GM18507 (cell line): ENCODE measurements at places on chromosomes 12 and 14.

DNA sequence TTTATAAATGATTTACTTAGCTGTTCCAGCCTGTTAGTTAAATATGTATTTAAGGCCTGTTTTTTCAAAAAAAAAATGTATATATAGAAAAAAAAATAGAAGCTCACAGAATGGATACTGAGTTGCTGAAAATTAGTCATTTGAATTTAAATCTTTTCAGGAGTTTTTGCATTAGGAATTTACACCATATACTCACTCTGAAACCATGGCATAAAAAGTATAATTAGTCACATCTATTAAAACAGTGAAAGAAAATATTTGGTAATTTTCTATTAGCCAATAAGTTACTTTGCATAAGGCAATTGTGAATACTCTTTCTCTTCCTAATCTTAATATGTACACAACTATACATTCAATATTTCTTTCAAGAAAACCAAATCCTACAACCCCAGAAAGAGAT is 51.9 kb downstream of the HMGA2 start:
- no peak for DNase-seq

GRCh38 chr12:8742501-8742900 is 44.7 kb downstream of the RIMKLB start:
- no peak for DNase-seq

GRCh38 chr12:54798651-54799050 is 55.7 kb upstream of the MUCL1 start:
- DNase-seq: no peak

- peak; percentile 22 for DNase-seq
Observed at GRCh38 chr14:103808403-103809001, 38.9 kb downstream of the PPP1R13B start.

- DNase-seq: no peak
Observed at GRCh38 chr12:49716553-49716952, 9.3 kb upstream of the FMNL3 start.

DNA sequence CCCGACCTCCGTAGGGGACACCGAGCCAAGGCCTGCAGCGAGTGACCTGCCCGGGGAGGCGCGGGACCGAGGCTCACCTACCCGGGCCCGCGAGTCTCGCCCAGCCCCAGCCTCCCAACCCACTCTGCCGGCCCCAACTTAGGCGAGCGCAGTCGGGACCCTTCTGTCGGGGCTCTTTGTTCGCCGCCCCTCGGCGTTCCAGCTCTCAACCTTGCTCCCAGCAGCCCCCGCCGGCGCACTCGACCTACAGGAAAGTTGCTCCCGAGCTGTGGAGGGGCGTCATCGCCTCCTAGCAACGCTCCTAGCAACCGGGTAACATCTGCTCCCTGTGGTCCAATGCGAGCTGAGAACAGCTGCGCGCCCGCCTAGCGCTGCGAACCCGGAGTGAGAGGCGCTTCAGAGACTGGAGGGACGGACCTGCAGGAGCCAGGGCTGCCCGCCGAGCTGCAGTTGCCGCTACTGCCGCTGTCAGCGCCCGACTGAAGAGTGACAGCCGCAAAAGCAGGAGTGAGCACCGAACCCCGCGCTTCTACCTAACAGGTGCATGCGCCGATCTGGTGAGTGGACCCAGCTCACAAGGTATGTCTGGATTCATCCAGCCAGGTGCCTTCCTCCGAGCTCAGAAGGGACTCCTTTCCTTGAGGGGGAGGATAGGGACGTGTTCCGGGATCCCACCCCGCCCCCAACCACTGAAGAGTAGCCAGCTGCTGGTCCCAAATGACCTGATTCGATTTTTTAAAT is 355.0 kb downstream of the SNAPC1 start:
- peak; percentile 28 for DNase-seq

DNA sequence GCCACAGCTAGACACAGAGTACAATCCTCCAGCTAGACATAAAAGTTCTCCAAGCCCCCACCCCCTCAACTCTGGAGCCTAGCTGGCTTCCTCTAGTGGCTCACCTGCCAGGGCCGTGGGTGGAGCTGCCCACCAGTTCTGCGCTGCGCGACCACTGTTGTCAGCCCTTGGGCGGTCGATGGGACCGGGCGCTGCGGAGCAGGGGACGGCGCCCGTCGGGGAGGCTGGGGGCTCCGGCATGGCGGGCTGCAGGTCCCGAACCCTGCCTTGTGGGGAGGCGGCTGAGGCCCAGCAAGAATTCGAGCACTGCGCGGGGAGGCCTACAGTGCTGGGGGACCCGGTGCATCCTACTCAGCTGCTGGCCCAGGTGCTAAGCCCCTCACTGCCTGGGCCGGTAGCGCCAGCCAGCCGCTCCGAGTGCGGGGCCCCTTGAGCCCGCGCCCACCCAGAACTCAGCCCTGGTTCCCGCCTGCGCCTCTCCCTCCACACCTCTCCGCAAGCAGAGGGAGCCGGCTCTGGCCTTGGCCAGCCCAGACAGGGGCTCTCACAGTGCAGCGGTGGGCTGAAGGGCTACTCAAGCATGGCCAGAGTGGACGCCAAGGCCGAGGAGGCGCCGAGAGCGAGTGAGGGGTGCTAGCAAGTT is 51.0 kb downstream of the RTN1 start:
- DNase-seq: no peak

DNA sequence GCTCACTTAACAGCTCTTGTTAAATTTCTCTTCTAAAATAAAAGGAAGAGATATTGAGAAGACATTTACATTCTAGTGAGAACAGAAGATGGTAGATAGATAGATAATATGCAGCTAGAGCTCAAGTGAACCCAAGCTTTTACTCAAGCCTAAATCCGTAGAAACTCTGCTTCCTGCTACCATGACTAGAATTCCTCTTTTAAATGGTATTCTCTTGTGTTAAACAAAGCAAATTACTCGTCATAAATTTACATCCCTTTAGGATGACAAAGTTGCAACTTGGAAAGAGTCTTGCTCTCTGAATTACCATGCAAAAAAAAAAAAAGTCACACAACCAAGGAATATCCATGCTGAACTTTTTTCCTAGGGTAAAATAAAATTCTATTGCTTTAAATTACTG is 160.7 kb upstream of the LRFN5 start:
- no peak for DNase-seq

DNA sequence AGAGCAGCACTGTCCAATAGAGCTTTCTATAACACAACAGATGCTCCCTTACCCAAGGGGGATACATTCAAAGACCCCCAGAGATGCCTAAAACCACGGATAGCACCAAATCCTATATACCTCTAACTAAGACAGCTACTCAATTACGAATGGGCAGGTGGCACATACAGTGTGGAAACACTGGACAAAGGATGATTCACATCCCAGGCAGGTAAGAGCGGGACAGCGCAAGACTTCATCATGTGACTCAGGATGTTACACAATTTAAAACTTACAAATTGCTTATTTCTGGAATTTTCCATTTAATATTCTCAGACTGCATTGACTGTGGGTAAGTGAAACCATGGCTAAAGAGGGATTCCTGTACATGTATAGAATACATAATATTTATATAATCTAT is 5.5 kb upstream of the HCFC2 start:
- DNase-seq: no peak

- no peak for DNase-seq
Observed at GRCh38 chr12:130830246-130830551, 8.9 kb downstream of the STX2 start.

GRCh38 chr14:68191567-68192321 is 372.2 kb downstream of the RAD51B start:
- DNase-seq: no peak

DNA sequence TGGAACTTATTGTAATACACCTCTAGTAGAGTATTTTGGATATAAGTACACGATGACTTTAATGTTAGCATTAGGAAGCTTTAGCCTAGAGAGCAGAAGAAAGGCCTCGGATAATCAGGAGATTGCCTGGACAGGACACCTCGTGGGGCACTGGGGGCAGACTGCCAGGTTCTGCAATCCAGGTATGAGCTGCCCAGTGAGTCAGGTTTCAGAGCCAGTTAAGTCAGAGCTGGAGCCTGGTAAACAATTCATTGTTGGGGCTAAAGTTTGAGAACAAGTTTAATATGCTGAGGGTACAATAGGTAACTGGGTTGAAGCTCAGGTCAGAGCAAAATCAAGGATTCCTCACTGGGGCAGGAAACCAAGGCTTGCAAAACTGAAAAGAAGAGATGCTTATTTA is 107.4 kb downstream of the RERGL start:
- no peak for DNase-seq

GRCh38 chr14:69291891-69292561 is 32.1 kb downstream of the GALNT16 start:
- no peak for DNase-seq

- no peak for DNase-seq
Observed at GRCh38 chr12:109645194-109645593, 68.4 kb upstream of the FAM222A start.

- DNase-seq: peak; percentile 82
Observed at GRCh38 chr12:49866859-49867569, 24.1 kb upstream of the BCDIN3D start.

- no peak for DNase-seq
Observed at GRCh38 chr12:64688219-64688618, 71.0 kb downstream of the GNS start.

DNA sequence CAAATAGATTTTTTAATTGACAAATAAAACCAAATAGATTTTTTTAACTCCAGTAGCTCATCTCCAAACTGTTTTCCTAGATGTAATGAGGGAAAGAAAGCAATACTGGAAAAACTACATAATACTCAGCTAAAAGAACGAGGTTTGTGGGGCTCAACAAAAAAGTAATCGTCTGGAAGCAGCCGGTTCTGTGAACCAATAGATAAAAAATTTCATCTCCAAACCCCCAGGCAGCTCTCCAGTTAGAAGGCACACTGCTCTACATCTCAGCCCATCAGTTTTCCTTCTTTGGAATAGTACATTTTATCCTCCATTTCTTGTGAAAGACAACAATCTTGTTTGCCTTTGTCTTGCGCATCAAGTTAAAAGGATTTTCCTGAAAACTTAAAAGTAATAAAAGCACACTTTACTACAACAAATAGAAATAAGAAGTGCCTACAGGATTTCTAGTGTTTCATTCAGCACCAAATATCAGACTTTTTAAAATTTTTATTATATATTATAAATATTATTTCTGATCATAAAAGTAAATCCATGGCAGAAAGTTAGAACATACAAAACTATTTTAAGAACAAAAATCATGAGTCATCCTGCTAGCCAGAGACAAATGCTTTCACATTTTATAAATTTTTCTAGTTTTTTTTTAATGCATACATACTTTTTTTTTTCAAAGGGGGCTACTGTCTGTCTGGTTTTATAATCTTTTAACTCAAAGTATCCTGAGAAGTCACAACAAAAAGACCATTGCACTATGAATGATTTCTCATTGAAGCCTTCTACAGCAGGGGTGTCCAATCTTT is 67.7 kb downstream of the EPS8 start:
- DNase-seq: no peak

- no peak for DNase-seq
Observed at GRCh38 chr14:105060751-105061427, 4.3 kb downstream of the GPR132 start.

DNA sequence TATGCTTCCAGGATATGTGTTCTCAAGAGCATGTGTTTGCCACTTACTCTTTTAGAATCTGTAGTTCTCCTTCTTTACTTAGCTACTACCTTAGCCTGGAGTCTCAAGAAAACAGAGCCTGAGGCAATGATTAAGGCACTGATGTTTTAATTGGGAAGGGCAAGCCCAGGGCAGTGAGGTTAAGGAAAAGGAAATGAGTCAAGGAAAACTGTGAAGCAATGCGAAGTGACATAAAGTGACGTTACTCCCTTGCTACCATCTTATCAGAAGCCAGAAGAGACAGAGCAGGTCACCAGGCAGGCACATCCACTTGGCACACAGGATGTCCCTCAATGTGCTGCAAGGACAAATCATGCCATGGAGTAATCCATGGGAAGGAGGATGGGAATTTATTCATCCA is 11.3 kb upstream of the EML5 start:
- DNase-seq: no peak
